Heart right ventricle (tissue), 16 donors: ENCODE measurements at places on chromosomes 2 and 18. TPM values are rescaled to one million over a fixed set of nuclear protein-coding genes. Genes with fewer than 3 reads are reported as not detected.

Gene OXER1
- polyA plus RNA-seq: 1.2 TPM

Gene LMAN1
- 18.5 TPM for polyA plus RNA-seq

Gene MDH1B
- polyA plus RNA-seq: 0.12 TPM

Gene RAMP1
- polyA plus RNA-seq: 1,549 TPM

Gene SAG
- not detected for polyA plus RNA-seq

Gene ACTG2
- polyA plus RNA-seq: 44.1 TPM

Gene ANO7
- polyA plus RNA-seq: 0.73 TPM

Gene SCN9A
- 0.10 TPM for polyA plus RNA-seq

Gene NFU1
- 87.4 TPM for polyA plus RNA-seq

Gene MYL12B
- polyA plus RNA-seq: 292 TPM

Gene GEN1
- 0.71 TPM for polyA plus RNA-seq

Gene IL37
- not detected for polyA plus RNA-seq

Gene ANAPC1
- polyA plus RNA-seq: 3.9 TPM

Gene HNRNPLL
- polyA plus RNA-seq: 8.9 TPM

Gene CCDC178
- not detected for polyA plus RNA-seq

Gene COL3A1
- 173 TPM for polyA plus RNA-seq

Gene STRN
- 12.2 TPM for polyA plus RNA-seq

Gene IL36RN
- not detected for polyA plus RNA-seq

Gene IL1RL1
- polyA plus RNA-seq: 1.5 TPM

Gene HOXD12
- not detected for polyA plus RNA-seq

Gene GPBAR1
- 1.8 TPM for polyA plus RNA-seq

Gene KCNIP3
- 3.6 TPM for polyA plus RNA-seq

Gene KCNK3
- 1.2 TPM for polyA plus RNA-seq

Gene CERKL
- polyA plus RNA-seq: not detected

Gene CRYGC
- not detected for polyA plus RNA-seq

Gene COL4A3
- polyA plus RNA-seq: 5.9 TPM

Gene SLC9A4
- polyA plus RNA-seq: not detected

Gene TMEM163
- polyA plus RNA-seq: 1.7 TPM

Gene C1QL2
- polyA plus RNA-seq: not detected

Gene KCNE4
- polyA plus RNA-seq: 2.4 TPM

Gene IL36A
- not detected for polyA plus RNA-seq

Gene MAP3K19
- polyA plus RNA-seq: not detected

Gene CLIP4
- polyA plus RNA-seq: 11.2 TPM

Gene ZNF396
- 0.52 TPM for polyA plus RNA-seq

Gene GALNT14
- polyA plus RNA-seq: 0.66 TPM

Gene MZT2A
- polyA plus RNA-seq: 533 TPM

Gene RASGRP3
- 14.9 TPM for polyA plus RNA-seq

Gene COL4A4
- 0.84 TPM for polyA plus RNA-seq

Gene EFEMP1
- 15.7 TPM for polyA plus RNA-seq
